Activated T-cell treated with anti-CD3 and anti-CD28 coated beads for 1 hour (primary cell): ENCODE measurements at places on chromosomes 3 and 15.

DNA sequence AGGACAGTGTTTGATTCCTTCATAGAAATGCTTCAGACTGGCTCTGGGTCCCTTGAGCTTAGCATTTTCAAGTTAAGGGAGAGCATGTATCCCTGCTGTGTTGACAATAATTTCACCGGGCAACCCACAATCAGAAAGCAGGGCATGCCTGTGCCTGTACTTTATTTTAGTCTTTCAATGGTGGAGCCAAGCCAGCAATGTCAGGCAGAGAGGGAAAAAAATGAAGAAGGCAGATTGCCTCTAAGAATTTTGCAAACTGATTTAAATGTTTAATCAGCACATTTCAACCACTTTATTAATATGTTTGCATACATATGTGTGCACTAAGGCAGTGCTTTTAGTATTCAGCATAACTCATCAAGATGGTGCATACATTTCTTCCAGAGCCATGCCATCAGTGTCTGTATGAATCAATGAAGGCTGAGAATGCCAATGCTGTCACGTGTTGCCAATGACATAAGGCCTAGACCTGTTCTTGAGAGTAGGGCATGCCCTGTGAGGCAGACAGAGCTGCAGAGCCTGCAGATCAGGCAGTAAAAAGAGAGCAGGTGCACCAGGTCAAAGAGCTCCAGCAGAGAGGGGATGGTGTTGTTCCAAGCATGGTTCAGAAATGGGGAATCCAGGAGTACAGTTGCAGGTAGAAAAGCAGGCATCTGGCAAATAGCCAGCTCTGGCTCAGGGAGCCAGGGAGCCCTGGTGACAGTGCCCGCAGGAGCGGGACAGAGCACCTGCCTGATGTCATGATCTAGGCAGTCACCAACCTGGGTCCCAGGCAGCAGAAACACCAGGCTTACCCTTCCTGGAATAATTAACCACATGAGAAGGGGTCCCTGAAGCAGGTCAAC is 508.5 kb downstream of the GABRG3 start:
- DNase-seq, result no peak

DNA sequence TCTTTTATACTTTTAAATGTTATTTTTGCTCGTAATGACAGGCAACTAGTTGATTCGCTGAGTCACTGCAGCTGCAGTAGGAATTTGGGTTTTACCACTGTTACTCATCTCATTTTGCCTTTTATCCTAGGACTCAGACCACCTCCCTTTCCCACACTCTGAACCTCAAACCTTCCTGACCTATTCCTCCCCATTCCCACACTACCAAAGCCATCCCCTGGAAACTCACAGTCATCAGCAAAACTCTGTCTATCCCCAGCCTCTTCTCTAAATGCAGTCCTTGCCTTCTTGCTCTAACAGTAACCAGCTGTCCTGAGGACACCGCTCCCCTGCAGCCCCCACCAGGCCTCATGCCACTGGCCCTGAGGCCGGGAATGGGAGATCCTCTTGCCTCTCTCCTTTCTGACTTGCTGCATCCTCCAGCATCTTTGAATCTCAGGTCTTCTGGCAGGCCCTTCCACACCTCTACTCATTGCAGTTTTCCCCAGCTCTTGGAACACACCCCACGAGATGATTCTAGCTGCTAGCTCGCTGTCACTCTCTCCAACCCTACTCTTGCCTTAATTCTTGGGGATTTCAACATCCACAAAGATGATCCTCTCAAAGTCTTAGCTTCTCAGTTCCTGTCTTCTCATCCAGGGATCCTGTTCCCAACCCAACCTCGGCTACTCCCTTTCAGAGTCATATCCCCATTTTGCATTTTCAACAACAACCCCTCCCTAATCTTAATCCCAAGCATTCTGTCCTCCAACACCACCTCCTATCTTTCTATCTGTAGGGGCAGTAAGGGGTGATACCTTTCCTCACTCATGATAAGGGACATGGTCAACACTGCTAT is 55.9 kb upstream of the C3orf80 start:
- no peak for DNase-seq

- DNase-seq, result no peak
Measured at GRCh38 chr15:32869776-32870175, 152.0 kb downstream of the GREM1 start.

DNA sequence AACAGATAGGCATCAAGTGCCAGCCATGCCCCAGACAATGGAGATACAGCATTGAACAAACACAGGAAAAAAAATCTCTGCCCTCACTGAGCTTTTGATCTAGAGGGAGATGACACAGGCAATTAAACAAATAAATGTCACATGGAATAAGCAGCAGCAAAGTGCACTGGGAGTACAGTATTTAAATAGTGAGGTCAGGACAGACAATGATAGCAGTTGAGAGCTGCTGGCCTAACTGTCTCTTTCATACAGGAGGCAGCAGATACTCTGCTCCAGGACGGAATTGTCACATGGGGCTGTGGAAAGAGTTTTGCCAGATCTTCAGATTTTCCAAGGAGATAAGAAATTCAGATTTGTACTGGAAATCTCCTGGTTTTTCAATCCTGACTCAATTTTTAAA is 241.3 kb downstream of the THRB start:
- DNase-seq, result no peak

DNA sequence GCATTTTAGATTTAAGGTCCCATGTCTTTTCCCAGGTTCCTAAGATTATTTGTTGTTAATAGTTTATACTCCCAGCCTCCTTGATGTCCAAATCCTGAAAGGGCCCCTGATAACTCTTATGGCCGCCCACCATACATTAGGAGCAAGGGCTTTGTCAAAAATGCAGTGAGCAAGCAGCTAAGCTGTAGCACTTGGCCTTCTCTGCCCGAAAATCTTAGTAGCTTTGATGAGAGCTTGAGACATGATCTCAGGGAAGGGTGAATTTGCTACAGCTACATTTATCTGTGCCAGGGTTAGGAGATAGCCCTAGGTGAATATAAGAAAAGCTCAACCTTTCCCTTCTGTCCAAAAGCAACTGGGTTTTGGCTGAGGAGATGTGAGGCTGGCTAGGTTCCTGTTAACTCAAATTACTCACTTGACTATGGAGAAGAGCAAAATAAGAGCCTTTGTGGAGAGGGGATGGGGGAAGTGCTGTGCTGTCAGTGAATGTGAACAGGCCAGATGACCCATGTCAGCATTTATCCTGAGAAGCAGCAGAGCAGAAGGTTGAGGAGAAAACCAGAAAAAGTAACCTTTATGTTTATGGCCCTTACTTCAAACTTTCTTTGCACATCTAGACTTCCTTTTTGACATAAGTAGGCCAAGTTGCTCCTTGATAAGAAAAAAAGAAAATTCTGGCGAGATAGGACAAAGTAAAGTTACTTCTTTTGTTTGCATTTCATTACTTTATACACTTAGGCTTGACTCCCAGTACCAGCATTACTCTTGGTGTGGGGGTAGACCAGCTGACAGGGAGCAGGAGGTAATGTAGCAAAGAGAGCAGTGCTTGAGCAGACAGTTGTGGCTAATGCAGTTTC is 21.1 kb downstream of the MAPK6 start:
- DNase-seq, result no peak

GRCh38 chr3:109413049-109413448 is 75.7 kb upstream of the DPPA4 start:
- DNase-seq, result no peak

DNA sequence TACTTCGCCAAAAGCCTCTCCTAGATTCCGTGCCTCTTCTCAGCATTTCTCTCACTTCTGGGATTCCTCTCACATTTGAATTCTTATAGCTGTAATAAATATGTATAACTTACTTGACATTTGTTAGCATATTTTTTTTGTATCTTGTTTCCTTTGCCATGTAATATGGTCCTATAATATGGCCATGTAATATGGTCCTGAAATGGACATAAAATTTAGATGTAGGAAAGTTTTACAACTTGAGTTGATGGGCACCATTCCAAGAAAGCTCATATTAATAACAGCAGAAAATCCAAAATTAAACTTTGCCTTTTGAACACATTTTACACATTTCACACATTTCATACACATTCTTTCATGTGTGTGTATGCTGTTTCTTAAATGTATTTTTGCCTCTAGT is 480.6 kb downstream of the RBMS3 start:
- DNase-seq, result no peak

DNA sequence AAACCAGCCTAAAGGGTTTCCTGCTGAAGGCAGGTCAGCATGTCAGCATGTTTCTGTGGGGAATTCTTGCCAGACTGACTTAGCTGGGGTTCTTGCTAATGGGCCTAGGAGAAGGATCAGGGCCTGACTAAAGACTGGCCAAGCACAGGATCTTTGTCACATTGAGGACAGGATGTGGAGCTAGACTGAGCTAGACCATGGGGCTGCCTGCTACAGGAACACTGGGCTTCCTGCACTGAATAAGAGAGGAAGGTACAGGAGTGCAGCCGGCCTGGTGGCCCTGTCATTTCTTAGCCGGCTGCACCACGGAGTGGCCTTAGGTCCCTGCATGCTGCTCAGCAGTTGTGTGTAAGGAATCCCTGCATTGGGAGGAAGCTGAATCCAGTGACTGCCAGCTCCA is 68.2 kb downstream of the GABRG3 start:
- no peak for DNase-seq

DNA sequence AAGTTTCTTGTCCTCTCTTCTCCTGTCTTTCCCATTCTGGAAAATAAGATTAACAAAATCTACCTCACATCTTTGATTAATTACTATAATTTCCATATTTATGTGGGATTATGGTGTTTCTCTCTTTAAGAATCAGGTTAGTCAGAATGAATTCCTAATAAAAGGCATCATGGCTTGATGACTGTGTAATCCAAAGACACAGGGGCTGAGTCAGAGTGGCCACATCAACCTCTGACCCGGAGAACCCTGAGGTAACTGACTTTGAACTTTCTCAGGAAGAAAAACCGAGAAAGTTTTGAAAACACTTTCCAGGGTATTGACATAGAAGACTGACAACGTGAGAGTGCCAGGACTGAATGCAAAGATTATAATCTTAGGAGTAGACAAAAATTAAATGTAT is 170.3 kb upstream of the MCTP2 start:
- DNase-seq, result no peak

DNA sequence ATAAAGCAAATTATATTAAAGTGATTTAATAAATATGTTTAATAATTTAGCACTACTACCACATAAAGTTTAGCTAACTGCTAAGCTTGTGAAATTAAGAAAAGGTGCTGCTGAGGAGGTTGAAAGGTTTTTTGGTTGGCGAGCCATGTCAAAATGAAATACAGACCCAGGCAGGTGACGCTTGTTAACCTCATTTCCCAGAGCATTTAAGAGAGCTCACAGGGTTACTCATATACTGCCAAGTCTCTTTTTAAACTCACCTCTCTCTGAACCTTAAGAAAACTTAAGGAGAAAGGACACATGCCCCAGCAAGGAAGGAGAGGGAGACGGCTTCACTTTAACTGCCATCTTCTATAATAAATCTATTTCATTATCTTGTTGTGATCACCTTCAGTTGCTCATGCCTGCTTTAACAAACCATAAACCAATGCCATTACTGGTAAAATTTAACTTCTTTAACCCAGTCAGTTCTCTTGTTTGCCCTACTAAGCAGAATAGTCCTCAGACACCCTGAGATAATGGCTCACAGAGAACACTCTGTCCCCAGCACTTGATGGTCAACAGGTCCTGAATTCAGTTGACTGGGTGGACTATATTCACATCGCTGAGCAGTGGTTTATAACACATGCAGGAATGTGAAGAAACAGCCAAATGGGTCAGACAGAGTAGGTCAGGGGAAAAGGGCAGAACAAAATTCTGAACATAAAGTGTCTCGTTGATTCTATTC is 540.1 kb downstream of the UNC13C start:
- DNase-seq, result no peak

- DNase-seq, result no peak
Measured at GRCh38 chr3:151403246-151403645, 18.7 kb upstream of the P2RY12 start.

DNA sequence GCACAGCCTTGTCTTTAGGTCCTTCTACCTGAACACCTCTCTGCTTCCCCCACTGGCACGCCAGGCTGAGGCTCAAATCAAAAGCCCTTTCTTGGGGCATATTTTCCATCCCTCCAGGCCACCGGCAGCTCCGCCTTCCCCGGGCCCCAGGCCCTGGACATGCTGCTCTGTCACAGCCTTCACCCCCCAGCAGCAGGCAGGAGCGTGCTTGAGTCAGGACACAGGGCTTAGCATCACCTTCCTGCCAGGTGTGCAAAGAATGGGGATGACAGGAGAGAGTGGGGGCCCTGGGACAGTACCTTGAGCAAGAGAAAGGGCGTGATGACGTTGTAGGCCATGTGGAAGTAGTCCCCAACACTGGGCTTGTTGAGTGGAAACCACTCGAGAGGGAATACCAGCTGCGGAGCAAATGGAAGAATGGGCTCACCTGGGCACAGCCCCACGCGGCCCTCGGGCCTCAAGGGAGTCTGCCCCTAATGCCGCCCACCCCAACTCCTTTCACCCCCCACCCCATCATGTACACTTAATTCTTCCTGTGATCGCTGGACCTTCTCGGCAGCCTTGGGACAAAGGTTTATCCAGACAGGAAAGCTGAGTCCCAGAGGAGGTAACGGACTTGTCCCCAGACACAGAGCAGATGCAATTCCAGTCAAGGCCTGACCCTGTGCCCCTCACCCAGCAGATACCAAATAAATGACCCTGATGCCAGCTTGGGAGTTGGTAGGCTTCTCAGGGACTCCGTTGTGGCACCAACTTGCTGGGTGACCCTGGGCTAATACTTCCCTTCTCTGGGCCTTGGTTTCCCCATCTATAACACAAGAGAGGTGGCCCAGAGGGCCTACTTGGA is 9.1 kb upstream of the CALML4 start:
- DNase-seq, result no peak

- DNase-seq, result no peak
Measured at GRCh38 chr3:81741216-81741615, 20.2 kb downstream of the GBE1 start.

DNA sequence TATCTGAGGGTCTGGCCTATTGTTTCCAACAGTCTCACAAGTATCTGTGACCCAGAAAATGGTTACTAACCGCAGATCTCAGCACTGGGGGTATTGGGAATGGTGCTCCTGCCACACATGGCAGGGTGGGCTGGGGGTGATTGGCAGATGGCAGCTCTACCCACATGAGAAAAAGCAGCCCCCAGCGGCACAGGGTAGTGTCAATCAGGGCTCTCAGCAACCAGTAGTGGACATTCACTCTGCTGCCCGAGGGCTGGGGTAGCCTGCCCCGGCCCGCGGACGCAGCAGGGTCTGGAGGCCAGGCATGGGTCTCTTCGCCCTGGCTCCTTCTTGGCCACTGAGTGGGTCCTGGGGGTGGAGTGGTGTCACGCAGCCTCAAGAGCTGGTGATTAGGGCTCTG is 8.6 kb downstream of the DNAH1 start:
- DNase-seq, result no peak

DNA sequence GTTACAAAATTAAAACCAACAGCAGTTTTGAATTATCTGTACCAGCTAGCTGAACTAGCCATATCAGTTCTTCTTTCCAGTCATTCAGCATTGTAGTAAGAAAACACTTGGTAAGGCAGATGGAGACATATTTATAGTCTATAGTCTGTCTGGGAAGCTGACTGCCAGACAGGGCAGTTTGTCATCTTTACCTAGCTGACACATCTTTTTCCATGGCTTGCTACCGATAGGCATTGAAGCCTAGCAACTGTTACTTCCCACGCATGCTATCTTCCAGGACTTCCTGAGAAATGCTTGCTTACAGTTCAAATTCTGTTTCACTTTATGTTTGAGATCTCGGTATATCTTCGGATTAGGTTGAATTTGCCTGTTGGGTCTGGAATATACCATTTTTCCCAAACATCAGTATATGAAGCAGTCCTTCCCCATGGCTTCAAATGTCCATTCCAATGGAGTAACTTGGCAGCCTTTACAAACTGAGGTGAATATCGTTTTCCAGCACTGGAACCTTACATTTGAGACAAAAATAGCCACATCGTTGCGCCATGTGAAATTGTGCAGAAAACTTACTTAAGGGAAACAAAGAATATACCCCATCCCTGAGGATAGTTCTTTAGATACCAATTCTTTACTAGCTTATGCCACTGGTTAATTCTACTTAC is 8.8 kb downstream of the GNL3 start:
- no peak for DNase-seq
